A172 (cell line): ENCODE measurements at places on chromosomes 13 and 19. TPM values are rescaled to one million over a fixed set of nuclear protein-coding genes. Genes with fewer than 3 reads are reported as not detected.

LGALS4 gene
- total RNA-seq, result not detected in 2 replicates

GGACT gene
- 0.72 and 1.5 TPM in 2 replicates for total RNA-seq

EID2 gene
- 29.3 and 34.2 TPM in 2 replicates for total RNA-seq

NAT14 gene
- 56.2 and 65.7 TPM in 2 replicates for total RNA-seq

IQCN gene
- total RNA-seq, result 0.69 and 1.2 TPM in 2 replicates

IGFL3 gene
- 0.53 TPM in 1 of 2 replicates, not detected in the other for total RNA-seq

ZNF844 gene
- 0.12 TPM in 1 of 2 replicates, not detected in the other for total RNA-seq
